ENCODE measurements at places on chromosomes 6 and 20.

DNA sequence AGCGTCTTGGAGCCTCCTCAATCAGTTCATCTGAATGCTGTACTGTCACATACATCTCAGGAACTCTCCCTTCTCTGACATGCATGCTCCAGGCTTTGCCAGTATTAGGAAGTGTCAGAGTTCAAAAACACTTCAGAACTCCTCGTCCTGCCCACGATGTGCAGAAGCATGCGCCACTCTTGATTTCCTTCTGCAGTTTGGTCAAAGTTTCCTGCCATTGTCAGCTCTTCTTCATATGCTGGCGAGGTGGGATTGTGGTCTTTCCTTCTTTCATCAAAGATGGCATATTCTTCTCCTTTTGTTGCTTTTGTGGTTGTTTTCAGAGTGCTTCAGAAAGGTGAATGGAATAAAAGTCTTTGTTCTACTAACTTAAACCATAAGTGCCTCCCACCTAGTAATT, 21.0 kb downstream of the SLC13A3 start:
- DNase-seq, result no peak

DNA sequence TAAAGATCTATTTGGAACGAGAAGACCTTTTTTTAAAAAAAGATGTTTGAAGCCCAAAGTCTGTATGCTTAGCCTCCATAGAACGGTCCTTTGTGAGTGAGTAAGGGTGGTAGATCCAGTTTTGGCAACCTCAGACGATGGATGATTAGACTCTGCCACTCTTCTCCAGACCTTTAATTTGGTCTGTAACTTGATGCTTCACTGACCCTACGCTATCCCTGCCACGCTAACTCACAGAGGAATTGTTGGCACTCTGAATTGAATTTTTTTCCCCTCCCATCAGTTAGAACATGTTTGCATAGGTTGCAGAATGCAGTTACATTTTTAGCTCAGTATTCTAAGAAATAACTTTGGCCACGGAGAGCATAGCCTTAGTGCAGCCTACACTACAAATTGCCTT, 15.8 kb upstream of the DEK start:
- no peak for DNase-seq

DNA sequence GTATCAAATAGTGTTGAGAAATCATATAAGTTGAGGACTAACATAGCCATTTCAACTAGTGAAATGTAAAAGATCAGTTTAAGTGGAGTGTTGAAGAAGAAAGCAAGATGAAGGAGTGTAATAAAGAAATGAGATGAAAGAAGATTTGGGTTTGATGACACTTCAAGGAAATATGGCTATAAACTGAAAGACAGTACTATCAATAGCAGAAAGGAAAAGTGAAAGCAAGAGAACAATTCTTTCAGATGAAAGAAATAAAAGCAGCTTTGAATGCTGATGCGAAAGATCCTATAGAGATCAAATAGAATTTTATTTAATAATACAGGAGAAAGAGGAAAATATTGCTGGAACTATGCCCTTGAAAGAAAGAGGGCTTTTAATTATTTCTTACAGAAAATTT, 92.8 kb upstream of the PRSS16 start:
- DNase-seq, result no peak

GRCh38 chr6:35780719-35781118, at the start of gene CLPSL1:
CLPSL1 (plus strand) TSS chr6:35781019; CDS start chr6:35781111, 92 bp downstream.
- no peak for DNase-seq

DNA sequence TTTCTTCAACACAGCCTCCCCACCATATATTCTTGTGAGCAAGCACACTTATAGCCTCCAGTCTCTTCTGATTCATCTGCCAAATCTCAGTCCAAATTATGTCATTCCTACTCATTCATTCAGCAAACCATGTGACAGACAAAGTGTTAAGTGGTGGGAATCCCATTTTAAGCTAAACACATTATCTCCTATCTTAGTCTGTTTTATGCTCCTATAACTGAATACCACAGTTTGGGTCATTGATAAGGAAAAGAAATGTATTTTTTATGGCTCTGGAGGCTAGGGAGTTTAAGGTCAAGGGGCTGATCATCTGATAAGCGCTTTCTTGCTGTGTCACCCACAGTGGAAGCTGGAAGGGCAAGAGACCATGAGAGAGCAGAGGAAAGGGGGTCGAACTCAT, 23.9 kb upstream of the SMIM13 start:
- no peak for DNase-seq

- no peak for DNase-seq
Observed at GRCh38 chr6:93242049-93242448, 177.3 kb downstream of the EPHA7 start.

- no peak for DNase-seq
Observed at GRCh38 chr6:141541581-141542324, 591.0 kb upstream of the GJE1 start.

- peak; percentile 65 for DNase-seq
Observed at GRCh38 chr20:2986466-2986865, 57.0 kb upstream of the GNRH2 start.

GRCh38 chr20:51437182-51437924, 105.2 kb downstream of the NFATC2 start:
- DNase-seq, result no peak

DNA sequence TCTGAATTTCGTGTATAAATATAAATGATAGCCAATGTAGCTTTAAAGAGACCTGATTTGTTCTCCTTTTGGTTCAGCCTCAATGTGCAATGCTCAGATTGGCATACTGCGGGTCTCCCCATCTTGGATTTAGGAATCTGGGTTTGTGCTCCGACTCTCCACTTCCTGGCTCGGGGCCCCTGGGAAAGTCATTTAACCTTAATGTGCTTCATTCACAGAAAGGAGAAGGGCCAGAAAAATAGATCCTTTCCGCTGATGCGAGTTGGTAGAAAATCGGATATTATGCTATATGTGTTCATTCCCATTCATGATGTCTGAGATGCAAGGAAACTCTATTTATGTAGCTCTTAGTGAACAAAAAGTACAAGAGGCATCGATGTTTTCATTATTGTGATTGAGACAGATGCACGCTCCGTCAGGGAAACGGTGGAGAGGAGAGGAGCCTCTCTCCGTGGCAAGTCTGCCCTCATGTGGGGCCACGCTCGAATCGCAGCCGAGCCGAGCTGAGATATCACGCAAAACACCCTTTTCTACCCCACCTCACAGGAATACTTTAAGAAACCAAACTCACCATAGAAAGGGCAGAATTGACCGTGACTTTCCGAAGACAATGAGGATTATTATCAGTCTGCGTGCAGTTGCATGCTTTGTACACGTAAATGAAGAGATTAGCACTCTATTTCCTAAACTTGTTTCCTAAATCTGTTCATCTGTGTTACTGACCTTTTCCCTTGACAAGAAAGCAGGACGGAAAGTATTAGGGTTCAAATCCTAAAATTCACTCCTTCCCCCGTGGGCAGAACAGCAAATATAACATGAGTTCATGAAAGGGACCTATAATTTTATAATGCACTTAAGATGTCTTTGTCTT, 136.6 kb downstream of the COL9A1 start:
- DNase-seq, result peak; percentile 10

GRCh38 chr6:86192123-86192522, 549.4 kb upstream of the SYNCRIP start:
- no peak for DNase-seq

DNA sequence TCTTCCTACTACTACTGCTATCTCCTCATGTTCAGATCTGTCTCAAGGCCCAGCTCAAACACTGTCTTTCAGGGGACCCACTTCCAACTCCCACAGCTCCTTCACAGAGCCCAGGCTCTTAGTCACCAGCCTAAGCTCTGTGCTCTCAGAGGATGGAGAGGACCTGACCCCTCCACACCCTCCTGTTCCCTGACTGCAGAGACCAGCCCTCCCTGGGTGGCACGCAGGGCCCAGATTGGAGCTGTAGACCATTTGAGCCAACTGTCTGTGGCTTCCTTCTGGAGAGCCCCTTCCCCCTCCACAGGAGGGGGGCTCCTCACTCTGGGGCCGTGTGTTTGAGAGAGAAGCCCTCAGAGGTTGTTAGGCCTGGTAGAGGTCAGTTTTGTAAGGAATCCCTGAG, 9.8 kb downstream of the SNPH start:
- DNase-seq, result no peak

- DNase-seq, result no peak
Observed at GRCh38 chr6:43966374-43966658, 160.9 kb downstream of the MRPL14 start.

- no peak for DNase-seq
Observed at GRCh38 chr20:5727018-5727515, 23.1 kb upstream of the SHLD1 start.

GRCh38 chr20:59359906-59360725, 59.7 kb downstream of the EDN3 start:
- no peak for DNase-seq

DNA sequence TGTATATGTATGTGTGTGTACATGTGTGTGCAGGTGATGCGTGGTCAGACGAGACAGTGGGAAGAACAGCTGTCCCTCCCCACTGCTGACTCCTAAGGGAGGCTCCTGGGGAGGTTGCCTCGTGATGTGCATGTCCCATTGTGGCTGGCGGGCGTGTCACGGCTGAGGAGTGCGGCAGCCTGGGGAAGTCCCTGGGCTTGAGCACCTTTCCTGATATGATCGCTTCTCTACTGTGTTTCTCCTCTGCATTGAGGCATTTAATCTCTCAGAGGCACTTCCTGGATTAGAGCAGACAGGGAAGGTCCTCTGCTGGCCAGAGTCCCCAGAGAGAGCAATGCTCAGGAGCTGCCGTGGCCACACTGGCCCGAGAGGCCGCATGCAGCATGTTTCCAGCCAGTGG, 11.4 kb downstream of the NPBWR2 start:
- DNase-seq, result no peak

GRCh38 chr6:31826793-31827285, 699 bp upstream of the HSPA1B start:
- DNase-seq, result peak; percentile 49

- DNase-seq, result no peak
Observed at GRCh38 chr6:121305957-121306607, 28.2 kb downstream of the TBC1D32 start.

DNA sequence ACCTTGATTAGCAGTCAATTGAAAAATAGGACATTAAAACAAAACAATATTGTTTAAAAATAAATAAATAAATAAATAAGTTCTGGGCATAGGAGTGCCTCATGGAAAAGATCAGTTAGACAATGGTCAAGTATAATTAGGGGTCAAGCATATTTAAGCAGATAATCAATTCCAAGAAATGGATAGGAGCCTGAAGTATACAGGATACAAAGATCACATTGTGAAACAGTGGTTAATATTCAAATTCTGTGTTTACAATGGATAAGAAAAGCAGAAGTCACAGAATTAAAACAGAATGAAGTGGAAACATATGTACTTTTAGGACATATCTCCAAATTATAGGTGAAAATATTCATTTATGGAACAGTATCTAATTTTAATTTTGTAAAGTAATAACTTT, 1028.6 kb upstream of the CITED2 start:
- DNase-seq, result no peak

- no peak for DNase-seq
Observed at GRCh38 chr6:118174071-118174470, 267.0 kb downstream of the SLC35F1 start.

DNA sequence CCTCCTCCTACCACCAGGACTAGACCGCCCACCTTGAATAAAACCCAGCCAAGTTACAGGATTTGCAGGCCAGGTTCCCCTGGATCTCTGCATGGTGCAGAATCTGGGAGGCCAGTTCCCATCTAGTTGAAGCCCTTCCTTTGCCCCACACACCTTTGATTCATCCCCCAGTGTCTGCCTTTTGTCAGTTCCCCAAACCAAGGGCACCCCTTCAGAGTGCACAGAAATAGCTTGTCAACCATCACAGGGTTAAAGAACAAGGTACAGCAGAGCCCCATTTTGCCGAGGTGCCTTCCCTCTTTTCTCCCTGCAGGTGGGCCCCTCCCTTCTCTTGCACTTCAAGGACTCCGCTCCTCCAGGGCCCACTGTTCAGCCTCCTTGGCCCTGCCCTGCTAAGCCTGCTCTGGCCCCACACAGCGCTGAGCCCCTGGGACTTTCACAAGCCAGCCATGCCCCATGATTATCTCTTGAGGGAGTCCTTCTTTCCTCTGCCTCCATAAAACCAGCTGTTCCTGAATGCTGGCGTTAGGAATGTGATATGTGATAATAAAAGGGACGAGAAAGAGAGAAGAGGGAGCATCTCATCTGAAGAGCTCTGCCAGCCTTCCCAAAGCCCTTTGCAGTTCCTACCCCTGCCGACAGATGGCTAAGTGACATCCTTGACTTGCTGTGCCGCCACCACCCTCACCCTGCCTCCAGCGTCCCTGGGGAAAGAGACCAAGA, 280.3 kb downstream of the CDC5L start:
- DNase-seq, result peak; percentile 46

GRCh38 chr6:76574746-76575145, 502.3 kb upstream of the IMPG1 start:
- DNase-seq, result no peak

DNA sequence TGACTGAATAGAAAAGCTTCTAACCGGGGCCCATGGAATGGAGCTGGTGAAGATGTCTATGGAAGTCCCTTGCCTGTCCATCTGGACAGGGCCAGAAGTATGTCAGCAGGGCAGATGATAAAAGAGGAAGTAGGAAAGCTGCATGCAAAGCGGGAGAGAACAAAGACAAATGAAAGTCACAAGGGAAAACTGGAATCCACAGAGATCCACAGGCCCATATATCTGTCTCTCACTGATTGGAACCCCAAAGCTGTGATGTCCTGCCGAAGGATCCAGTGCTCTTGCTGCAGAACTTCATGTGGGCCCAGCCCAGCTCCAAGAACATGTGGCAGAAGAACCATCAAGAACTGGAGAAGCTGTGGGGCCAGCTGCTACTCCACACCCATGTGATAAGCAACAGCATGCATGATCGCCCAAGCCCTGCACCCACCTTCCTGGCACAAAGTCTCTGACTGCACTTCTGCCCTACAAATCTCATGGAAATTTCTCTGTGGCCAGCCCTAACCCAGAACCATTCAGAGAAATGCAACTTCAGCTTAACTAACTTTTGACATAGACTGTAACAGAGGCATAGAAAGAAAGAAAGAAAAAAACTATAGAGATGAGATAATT, 716.0 kb downstream of the KIF16B start:
- no peak for DNase-seq

DNA sequence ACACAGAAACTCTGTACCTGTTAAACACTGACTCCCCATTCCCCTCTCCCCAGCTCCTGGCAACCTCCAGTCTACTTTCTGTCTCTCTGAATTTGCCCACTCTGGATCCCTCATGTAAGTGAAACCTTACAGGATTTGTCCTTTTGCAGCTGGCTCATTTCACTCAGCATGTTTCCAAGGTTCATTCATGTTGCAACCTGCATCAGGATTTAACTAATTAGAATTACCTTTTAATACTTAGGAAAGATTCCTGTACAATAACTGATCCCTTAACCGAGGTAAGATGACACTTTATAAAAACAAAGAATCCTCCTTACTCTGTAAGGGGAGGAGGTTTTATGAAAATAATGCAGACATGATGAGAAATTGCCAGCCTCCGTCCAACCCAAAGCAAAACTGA, 113.1 kb upstream of the MTHFD1L start:
- DNase-seq, result no peak

DNA sequence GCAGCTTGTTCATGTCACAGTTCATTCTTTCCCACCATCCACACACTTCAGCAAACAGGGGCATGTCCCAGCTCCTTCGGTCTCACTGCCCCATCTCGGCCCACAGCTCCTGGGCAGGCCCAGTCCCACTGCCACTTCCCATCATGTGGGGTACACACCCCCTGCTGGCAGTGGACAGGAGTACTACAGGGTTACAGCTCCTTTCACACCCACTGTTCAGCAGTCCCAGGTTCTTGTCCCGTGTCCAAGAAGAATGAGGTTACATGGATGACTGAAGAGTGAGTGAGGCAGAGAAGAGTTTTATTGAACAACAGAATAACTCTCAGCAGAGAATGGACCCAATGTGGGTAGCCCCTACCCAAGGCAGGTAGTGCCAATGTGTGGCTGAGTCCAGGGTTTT, 77.8 kb upstream of the SMLR1 start:
- DNase-seq, result no peak
